ENCODE measurements at places on chromosomes 13 and 19. TPM values are rescaled to one million over a fixed set of nuclear protein-coding genes. Genes with fewer than 3 reads are reported as not detected.

LILRA5 gene
- total RNA-seq, result not detected

GRIK5 gene
- total RNA-seq, result 1.1 TPM

- no peak for DNase-seq
These were observed 88.6 kb downstream of the SPACA7 start for GRCh38 chr13:112464720-112465119.

KCNN1 gene
- 0.09 TPM for total RNA-seq

GRCh38 chr19:1252221-1252820 is 3.9 kb downstream of the MIDN start:
- peak; percentile 84 for DNase-seq

DNA sequence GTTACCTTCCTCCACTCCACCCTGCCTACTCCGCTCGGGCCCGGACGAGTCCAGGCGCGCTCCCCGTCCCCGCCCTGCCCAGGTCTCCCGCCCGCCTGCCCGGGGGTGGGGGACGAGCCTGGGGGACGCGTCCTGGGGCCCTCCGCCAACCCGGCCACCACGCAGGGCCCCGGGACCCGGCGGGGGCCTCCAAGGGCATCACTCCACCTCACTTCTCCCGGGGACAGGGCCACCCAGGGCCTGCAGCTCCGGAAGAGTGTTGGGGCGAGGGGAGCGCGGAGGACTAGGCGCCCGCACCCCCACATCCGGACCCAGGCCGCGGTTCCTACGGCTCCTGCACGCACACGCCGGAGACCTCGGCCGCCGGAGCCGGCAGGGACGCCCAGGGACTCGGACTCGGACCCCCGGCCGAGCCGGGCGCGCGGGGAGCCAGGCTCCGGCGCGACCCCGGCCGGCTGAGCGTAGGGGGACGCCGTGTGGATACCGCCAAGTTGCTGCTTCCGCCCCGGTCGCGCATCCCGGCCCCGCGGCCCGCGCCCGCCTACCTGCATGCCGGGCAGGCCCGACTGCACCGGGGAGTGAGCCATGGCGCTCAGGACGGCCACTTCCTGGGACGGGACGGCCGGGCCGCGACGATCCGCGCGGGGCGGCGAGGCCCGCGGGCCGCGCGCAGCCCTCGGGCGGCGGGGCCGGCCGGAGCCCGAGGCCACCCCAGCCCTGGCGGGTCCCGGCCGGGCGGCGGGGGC is 534 bp downstream of the STK24 start:
- peak; percentile 49 for DNase-seq

LILRA6 gene
- total RNA-seq, result not detected

DNA sequence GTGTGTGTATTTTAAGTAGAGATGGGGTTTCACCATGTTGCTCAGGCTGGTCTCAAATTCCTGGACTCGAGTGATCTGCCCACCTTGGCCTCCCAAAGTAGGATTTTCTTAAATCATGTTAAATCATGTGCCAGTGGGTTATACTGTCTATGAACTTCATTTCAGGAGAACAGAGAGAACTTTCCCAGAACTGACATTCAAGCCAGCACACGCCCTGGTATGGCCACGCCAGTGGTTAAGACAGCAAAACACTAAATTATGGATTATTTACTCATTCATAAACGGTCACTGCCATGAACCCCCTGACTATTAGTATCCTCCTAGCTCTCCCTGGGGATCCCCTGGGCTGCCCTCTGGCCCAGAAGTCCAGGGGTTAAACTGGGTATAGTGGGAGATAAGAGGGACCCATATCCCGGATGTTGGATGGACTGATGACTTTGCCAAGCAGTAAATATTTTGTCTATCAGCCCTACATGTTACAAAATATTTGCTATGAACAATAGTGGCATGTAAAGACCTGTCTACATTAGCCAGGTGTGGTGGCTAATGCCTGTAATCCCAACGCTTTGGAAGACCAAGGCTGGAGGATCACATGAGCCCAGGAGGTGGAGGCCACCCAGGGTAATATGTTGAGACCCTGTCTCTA is 16.1 kb upstream of the STRN4 start:
- no peak for DNase-seq

ZNF729 gene
- not detected for total RNA-seq

MADCAM1 gene
- total RNA-seq, result 1.1 TPM

DNA sequence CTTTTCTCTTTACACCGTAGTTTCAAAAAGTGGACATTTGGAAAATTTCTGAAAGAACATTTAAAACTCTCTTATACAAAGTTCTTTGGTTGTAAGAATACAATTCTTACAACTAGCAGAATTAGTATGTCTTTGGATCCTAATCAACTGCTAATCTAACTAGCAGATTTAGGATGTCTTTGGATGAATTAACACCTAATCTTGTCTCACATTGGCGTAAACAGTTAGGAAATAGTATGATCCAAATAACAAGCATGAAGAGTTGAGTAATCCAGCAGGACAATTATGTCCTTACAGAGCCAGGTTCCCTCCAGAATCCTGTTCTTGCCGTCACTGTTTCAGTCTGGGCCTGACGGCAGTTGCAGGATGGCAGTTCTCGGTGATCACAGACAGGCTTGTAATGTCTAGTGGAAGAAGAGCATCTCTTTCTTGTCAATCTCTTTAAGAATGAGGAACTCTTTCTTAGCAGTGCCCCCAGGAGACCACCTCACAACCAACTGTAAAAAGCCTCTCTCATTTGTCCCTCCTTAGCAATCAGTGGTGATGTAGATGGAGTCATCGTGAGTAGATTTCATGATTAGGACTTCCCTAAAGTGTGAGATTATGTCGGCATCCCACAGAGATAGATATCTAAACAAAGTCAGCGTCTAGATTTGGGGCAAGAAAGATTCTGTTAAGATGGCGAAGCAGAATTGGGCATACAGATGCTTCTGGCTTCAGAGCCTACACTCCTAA is 5.7 kb upstream of the TNFSF13B start:
- DNase-seq, result no peak

DNA sequence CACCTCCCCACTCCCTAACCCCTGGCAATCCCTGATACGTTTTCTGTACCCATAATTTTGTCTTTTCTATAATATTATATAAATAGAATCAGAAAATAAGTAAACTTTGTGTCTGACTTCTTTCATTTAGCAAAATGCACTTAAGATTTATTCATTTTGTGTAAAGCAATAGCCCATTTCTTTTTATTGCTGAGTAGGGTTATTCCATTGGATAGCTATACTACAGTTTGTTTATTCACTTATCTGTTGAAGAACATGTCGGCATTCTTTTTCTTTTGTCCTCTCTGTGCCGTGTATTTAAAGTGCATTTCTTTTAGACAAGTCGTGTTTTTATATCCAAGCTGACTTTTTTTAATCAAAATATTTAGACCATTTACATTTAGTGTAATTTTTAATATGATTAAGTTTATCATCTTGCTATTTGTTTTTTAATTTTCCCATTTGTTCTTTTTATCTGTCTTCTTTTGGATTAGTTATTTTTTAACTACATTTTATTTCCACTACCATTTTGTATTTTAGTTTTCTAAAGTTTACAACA is 176.4 kb upstream of the TSHZ3 start:
- DNase-seq, result no peak

DNA sequence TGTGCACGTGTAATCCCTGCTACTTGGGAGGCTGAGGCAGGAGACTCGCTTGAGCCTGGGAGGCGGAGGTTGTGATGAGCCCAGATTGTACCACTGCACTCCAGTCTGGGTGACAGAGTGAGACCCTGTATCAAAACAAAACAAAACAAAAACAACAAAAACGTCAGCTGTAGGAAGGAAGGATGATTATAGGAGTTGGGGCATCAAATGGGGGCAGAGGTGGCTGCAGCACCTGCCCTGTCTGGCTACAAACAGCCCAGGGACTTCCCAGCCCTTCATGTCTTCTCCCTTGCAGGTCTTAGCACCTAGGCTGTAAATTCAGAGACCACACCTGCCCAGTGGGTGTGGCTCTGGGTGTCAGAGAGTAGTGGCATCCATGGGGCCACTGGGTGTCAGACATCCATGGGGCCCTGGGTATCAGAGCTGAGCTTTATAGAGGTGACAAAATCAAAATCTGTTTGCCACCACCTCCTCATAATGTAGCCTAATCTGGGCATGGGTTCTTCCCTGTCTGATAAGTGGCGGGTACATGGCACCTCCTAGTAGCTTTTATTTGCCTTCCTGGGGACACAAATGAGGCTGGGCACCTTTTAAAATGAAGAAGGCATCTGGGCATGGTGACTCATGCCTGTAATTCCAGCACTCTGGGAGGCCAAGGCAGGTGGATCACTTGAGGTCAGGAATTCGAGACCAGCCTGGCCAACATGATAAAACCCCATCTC is 4.7 kb upstream of the B3GNT3 start:
- DNase-seq, result peak; percentile 90

SIGLEC12 gene
- not detected for total RNA-seq

DNA sequence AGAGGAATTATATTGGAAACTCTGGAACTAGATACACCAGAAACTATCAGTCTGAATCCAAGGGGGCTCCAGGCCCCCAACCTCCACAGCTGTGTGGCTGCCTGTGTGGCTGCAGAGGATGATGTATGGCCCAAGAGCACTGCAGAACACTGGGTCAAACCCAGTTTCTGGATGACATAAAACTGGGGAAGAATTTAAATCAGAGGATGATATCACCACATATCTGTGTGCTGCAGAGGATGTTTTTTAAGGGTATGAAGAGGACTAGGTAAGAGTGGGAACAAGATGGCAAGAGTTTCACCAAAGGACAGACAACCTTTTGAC is 226.4 kb downstream of the SUCLA2 start:
- DNase-seq, result no peak

DNA sequence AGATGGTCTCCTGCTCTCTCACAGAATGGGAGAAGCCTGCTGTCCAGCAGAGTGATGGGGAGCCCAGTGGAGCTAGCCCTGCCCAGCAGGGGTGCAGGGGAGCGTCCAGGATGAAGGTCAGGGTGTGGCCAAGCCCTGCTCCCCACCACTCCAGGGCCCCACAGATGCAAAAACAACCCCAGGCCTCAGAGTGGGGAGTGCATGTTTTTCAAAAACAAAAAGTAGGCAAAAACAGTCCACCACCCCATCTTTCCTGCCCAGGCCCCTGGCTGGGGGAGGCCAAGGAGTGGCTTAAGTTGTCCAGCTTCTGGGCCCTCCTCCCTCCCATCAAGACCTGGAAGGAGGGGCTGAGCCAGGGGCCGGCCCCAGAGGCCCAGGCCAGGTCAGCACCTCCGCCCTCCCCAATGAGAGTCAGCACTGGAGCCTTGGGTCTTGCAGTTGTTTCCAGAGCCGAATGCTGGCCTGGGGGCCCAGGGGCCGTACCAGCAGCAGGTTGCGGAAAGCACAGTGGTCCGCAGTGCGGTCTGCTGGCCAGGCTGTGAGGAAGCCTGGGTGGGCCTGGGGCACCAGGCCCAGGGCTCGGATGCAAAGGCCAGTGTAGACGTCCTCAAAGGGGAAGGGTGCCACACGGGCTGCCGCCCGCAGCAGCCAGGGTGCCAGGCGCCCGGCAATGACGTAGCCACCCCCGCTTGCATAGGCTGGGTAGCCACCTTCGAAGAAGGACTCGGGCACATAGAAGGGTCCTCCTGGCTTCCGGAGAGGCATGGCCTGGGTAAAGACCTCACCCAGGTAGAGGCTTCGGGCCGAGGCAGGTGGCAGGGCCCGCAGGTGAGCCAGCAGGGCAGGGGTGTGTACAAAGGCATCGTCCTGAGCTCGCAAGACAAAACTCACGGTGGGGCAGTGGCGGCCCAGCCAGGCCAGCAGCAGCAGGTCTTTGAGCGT is 1.7 kb downstream of the B3GNT8 start:
- DNase-seq, result no peak

GRCh38 chr13:112246731-112247470 is 129.3 kb upstream of the SPACA7 start:
- no peak for DNase-seq

GRCh38 chr13:77874406-77874805 is 44.2 kb downstream of the EDNRB start:
- no peak for DNase-seq

DNA sequence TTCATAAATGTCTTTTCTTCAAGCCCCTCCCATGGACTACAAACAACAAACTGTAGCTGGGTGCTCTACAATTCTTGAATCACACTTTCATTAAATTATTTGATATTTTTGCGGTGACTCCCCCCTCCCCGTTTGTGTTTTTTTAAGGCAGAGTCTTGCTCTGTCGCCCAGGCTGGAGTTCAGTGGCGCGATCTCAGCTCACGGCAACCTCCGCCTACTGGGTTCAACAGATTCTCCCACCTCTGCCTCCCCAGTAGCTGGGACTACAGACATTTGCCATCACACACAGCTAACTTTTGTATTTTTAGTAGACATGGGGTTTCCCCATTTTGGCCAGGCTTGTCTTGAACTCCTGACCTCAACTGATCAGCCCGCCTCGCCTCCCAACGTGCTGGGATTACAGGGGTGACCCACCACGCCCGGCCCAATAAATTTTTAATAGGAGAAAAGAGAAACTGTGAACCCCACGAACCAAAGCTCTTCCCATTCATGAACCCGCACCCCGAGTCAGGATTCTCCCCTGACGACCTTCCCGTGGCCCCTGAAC is 703 bp downstream of the ZNF506 start:
- no peak for DNase-seq

HPN gene
- total RNA-seq, result 19.2 TPM

GRCh38 chr13:87940776-87941175 is 269.6 kb downstream of the SLITRK5 start:
- DNase-seq, result no peak

HSD17B14 gene
- 20.7 TPM for total RNA-seq

FOSB gene
- total RNA-seq, result 7.9 TPM

DNA sequence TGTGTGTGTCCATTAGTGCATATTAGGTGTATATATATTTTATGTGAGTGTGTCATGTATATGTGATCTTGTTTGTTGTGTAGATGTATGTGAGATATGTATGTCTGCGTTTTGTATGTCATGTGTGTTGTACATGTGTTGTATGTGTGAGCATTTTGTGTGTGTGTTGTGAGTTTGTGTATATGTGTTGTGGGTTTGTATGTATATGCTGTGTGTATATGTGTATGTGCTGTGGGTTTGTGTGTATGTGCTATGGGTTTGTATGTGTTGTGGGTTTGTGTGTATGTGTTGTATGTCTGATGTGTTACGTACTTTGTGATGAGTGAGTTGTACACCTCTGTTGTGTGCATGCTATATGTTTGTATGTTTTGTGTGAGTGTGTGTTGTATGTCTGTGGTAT is 8.1 kb downstream of the CEACAM20 start:
- no peak for DNase-seq

- no peak for DNase-seq
These were observed 1.1 kb downstream of the SHISA2 start for GRCh38 chr13:26050568-26051230.

DNA sequence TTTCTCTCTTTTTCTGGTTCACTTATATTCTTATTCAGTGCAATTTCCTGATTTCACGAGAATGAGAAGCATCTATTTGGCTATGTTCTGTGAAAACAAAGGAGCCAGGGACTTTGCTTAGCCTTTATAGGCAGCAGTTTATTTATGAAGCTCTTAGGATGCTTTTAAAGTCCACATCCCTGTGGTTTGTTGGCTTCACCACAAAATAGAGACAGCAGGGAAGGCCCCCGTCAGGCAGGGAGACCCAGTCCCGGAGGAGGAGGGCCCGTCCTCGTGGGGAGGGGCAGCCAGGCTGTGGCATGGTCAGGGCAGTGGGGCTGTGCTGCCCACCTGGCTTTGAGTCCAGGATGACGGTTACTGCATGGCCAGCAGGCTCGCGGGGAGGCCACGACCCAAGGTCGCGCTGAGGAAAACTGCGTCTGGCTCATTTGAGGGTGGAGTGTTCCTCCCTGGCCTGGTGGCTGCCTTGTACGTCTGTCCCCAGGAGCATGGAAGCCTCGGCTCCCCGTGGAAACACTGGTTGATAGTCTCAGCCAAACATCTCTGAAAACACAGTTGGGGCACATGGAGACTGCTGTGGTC is 92.7 kb downstream of the ATP11A start:
- no peak for DNase-seq

CYP4F22 gene
- total RNA-seq, result not detected

- DNase-seq, result no peak
These were observed 2.6 kb downstream of the EPN1 start for GRCh38 chr19:55677572-55678028.

GRCh38 chr19:1907563-1908363 is 2.6 kb downstream of the ADAT3 start:
- DNase-seq, result peak; percentile 59

All from PC-9 (cell line).